ENCODE measurements at places on chromosomes 6 and 20. TPM values are rescaled to one million over a fixed set of nuclear protein-coding genes. Genes with fewer than 3 reads are reported as not detected.
A peak's percentile ranks its signal among the peaks of the same experiment; 100 is the strongest.

- DNase-seq, result no peak
These were observed 348.1 kb upstream of the SOX4 start for GRCh38 chr6:21245488-21245887.

The TRIM31 gene
- not detected for total RNA-seq

The PNLDC1 gene
- total RNA-seq, result 0.80 TPM

The C6orf132 gene
- 0.29 TPM for total RNA-seq

The DDRGK1 gene
- total RNA-seq, result 128 TPM

The DBNDD2 gene
- total RNA-seq, result 50.9 TPM

The B3GAT2 gene
- not detected for total RNA-seq

The ACSS2 gene
- total RNA-seq, result 36.0 TPM

The GSTA3 gene
- not detected for total RNA-seq

- no peak for DNase-seq
These were observed 142.1 kb downstream of the MYB start for GRCh38 chr6:135323202-135323668.

The ZC3H12D gene
- total RNA-seq, result 87.1 TPM

DNA sequence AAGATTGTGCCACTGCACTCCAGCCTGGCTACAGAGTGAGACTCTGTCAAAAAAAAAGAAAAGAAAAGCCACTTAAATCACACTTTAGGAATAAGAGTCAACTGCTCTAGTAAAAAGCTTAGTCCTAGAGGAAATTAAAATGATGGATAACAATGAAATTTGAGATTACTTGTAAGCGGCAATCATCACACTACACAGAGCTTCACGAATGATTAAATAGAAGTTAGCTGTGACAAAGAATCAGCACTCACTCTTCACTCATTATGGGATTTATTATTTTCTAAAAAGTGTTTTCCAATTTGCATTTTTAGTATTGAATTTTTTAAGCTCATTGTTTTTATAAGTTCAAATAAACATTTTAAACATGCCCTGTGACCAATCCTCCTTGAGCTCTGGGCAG is 718.0 kb downstream of the UTRN start:
- DNase-seq, result no peak

The BANF2 gene
- total RNA-seq, result not detected

The TRIM15 gene
- 1.6 TPM for total RNA-seq

The FAM209A gene
- 0.77 TPM for total RNA-seq

- DNase-seq, result no peak
These were observed 359.4 kb downstream of the CD83 start for GRCh38 chr6:14476793-14477531.

The BTN1A1 gene
- total RNA-seq, result 0.16 TPM

GRCh38 chr20:36728986-36729385 is 16.9 kb downstream of the NDRG3 start:
- DNase-seq, result peak; percentile 13

DNA sequence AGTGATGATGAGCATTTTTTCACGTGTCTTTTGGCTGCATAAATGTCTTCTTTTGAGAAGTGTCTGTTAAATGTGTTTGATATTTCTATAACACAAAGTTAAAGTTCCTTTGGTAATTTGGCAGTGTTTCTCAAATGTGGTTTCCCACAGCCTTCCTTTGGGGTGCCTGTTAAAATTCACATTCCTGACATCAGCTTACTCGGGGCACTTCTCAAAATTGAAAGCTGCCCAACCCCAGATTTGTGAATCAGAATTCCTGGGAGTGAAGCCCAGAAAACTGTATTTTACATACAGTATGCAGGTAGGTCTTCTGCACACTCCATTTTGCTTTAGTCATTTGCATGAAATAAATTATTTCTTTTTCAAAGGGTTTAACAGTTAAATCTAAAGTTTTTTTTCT is 207.9 kb downstream of the GMPR start:
- no peak for DNase-seq

The GABRR1 gene
- total RNA-seq, result not detected

The KCNK15 gene
- total RNA-seq, result 0.37 TPM

The KIF25 gene
- not detected for total RNA-seq

- no peak for DNase-seq
These were observed 2.0 kb downstream of the TBX18 start for GRCh38 chr6:84762220-84763002.
